ENCODE measurements at places on chromosomes 16 and 17.

DNA sequence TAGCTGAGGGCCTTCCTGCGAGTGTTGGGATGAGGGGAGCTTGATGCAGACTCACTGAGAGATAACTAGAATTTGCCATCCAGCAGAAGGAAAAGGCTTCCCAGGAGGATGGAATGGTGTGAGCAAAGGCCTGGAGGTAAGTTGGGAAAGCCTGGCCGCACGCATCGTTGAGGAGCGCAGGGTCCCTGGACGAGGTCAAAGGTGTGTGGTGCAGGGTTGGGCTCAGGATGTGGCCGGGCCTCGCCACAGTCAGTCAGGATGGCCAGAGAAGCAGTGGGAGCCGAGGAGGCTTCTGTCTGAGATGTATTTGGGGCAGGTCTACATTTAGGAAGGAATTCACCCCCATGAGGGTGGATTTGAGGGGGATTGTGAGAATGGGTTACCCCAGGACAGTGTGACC is 16.4 kb downstream of the DRC3 start:
- no peak for DNase-seq

DNA sequence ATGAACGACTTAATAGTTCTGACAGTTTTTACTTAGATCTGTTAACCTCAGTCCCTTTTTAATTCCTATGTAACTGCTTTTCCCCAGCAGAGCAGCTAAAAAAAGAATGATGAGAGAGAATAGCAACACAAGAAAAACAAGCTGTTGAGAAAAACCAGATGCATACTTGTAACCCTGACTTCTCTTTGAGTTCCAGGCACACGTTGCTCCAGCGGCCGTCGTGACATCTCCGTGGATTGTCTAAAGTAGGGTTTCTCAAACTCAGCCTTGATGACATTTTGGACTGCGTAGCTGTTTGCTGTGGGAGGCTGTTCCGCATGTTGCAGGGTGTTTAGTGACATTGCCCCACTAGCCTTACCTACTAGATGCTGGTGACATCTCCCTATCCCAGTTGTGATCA is 324.0 kb downstream of the SNX29 start:
- DNase-seq: no peak

- DNase-seq: no peak
These were observed 37.7 kb upstream of the LCMT1 start for GRCh38 chr16:25073854-25074253.

- no peak for DNase-seq
These were observed 13.9 kb upstream of the KDM8 start for GRCh38 chr16:27189335-27189972.

- peak; percentile 52 for DNase-seq
These were observed 82.0 kb upstream of the PLCG2 start for GRCh38 chr16:81696961-81697615.

GRCh38 chr17:36934692-36935630 is 2.3 kb upstream of the LHX1 start:
- no peak for DNase-seq

DNA sequence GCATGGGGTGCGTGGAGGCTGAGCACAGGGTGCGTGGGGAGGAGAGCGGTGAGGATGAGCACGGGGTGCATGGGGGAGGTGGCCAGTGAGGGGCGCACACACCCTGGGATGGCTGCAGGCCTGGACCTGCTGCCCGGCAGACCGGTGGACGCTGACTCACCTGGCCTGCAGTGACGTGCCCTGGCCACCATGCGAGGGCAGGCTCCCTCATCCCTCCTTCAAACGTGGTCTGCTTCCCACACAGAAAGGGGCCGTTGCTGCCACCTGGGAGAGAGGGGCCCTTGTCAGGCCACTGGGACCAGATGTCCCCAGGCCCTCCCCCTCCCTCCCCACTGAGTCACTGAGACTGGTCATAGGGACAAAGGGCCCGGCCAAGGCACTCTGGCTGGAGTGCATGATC is 20.1 kb upstream of the APRT start:
- peak; percentile 43 for DNase-seq

DNA sequence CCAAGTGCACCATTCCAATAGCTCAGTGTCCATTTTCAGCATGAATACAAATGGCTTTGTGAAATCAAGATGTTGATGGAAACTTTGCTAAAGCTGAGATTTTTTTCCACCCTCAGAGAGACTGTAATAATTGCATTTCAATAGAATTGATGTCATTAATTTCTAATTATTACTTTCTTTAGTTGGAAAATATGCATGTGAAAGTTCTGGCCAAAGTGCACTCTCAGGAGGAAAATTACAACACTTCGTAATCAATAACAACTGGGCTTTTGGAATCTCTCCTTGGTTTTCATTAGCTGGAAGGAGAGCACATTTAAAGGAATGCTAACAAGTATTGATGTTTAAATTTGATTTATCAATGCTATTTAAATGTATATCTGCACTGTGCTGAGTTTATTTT is 529.5 kb upstream of the CDH8 start:
- no peak for DNase-seq

- no peak for DNase-seq
These were observed 13.7 kb upstream of the BCO1 start for GRCh38 chr16:81224824-81225223.

DNA sequence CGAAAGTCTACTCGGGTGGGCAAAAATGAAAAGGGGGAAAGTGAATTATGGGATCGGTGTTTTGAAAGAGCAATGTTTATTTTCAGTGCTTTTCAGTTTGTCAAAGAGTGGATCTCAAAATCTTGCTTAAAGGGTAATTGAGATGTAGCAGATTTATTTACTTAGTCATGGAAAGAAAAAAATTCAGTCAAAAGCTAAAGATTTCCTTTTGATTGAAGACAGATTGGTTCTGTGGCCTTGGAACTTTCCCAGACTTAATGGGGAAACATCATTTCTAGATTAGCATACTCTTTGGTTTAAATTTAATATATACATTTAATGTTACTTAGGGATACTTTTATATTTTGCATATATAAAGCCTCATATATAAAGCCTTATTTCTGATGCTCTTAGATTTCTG is 20.6 kb downstream of the PRKAR1A start:
- DNase-seq: no peak

DNA sequence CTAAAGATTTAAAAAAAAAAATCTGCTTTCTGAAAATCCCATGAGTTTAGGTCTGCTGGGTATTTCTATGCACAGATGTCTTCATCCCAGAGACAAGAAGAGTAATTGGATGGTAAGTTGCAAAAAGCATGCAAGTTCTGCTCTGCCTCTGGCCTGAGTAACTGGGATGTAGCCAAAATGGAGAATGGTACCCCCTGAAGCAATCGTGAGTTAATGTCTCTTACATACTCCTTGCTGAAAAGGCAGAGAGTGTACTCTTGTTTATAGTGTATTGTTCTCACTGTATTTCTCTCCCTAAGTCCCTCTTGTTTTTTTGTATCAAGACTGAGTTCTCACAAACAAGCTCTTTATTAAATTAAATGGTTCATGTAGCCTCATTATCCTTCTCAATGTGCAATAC is 259.0 kb downstream of the IRX3 start:
- DNase-seq: no peak

- DNase-seq: no peak
These were observed 9.7 kb downstream of the RHBDF2 start for GRCh38 chr17:76491271-76492122.

- no peak for DNase-seq
These were observed 128.9 kb upstream of the GOT2 start for GRCh38 chr16:58863042-58863441.

GRCh38 chr16:29710227-29711219 is 31.5 kb downstream of the QPRT start:
- peak; percentile 77 for DNase-seq

- no peak for DNase-seq
These were observed 271.8 kb downstream of the IRF8 start for GRCh38 chr16:86170720-86171119.

- DNase-seq: no peak
These were observed 131.1 kb downstream of the AXIN2 start for GRCh38 chr17:65430209-65430833.

Data from MCF 10A (cell line).